ENCODE measurements at places on chromosomes 1 and 21.

DNA sequence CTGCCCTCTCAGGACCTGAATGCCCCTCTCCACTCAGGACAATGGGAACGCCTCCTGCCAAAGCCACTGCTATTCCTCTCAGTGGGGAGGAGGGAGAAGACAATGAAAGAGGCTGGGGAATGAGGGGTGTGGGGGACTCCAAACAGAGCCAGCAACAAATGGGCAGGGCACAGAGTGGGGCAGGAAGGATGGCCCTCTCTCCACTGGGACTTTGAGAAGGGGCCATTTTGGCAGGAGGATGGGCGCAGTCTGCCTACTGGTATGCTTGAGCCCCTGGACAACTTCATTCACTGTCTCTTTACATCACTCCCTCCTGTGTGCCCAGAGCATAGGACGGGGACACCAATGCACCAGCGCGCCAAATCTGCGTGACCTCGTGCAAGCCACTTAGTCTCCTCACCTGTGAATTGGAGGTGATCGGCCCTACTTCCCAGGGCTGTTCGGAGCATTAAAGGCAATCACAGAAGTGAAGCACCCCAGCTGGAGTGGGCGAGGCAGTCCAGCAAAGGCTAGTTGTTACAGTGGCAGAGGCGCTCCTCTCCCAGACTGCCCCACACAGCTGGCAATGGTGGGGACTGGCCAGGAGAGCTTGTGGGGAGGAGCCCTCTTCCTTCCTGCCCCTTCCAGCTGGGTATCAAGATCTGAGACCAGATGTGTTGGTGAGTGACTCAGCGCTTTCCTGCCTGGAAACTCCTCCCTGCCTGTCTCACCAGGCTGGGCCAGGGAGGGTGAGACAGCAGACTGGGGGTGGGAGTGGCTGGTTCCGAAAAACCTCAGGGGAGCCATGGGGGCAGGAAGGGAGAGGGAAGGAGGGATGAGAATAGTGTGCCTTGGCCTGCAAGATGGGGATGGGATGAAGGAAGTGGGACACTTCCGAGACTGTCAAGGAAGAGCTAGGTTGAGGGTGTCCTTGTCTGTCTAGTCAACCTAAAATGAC, 22.4 kb upstream of the SYNC start:
- DNase-seq = peak; percentile 92

GRCh38 chr1:47388891-47389238, 27.2 kb upstream of the FOXE3 start:
- peak; percentile 60 for DNase-seq

GRCh38 chr1:32736812-32737791, 34.5 kb upstream of the SYNC start:
- DNase-seq = no peak

- no peak for DNase-seq
Measured at GRCh38 chr1:8930116-8930515, 15.6 kb upstream of the CA6 start.

GRCh38 chr1:212260557-212261355, 24.5 kb upstream of the PPP2R5A start:
- DNase-seq = no peak

GRCh38 chr1:50333595-50333974, 89.7 kb downstream of the DMRTA2 start:
- peak; percentile 34 for DNase-seq

GRCh38 chr1:232384171-232384883, 245.6 kb downstream of the SIPA1L2 start:
- DNase-seq = no peak

- no peak for DNase-seq
Measured at GRCh38 chr1:35432231-35432630, 125.0 kb downstream of the KIAA0319L start.

GRCh38 chr1:101567582-101568189, 330.9 kb downstream of the S1PR1 start:
- DNase-seq = peak; percentile 1

GRCh38 chr1:19405761-19406487, 79.4 kb downstream of the CAPZB start:
- no peak for DNase-seq

DNA sequence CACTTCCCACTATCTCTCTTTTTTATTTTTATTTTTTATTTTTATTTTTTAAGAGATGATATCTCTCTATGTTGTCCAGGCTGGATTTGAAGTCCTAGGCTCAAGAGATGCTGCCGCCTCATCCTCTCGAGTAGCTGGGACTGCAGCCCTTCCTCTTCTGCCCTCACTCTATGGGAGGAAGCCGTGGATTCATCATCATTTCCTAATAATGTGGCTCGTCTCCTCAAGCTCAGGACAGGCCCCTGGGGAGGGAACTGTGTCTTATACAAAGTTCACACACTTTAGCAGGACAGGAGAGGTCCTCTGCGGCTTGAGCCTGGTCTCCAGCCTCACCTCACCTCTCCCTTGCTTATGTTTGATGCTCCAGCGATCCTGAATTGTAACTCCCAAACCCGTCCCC, 16.5 kb upstream of the IFFO2 start:
- no peak for DNase-seq

DNA sequence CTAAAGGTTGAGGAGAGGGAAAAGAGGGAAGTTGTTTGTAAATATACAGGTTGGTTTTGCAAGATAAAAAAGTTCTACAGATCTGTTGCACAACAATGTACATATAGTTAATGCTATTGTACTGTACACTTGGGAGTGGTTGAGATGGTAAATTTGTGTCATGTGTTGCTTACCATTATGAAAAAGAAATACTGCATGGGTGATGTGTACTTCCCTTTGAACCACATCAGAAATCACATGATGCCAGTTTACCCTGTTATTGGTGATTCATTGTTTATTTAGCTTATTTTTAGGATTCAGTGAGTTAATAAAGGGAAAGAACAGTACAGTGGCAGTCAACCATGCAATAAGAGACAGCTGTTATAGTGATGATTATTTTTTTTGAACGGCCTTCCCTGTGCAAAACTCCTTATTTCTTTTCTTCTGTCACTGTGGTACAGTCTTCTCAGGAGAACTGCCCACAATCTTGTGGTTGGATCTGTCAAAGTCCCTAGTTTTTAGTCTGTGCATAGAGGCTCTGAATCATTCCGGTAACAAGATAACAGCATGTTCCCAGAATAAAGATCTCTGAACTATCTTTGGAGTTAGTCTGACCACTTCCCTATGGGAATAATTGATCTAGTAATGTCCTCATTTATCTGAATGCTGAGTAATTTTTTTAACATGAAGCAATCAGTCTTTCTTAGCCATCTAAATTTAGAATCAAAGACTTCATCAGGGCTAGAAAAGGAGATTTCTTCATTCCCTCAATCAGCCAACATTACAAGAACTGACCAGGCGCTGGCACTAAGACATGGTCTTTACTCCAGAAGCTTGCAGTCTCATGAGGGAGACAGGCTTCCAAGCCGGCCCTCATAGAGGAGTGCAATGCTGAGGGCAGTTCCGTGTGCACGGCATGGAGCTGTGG, 84.2 kb downstream of the SH3GLB1 start:
- no peak for DNase-seq

DNA sequence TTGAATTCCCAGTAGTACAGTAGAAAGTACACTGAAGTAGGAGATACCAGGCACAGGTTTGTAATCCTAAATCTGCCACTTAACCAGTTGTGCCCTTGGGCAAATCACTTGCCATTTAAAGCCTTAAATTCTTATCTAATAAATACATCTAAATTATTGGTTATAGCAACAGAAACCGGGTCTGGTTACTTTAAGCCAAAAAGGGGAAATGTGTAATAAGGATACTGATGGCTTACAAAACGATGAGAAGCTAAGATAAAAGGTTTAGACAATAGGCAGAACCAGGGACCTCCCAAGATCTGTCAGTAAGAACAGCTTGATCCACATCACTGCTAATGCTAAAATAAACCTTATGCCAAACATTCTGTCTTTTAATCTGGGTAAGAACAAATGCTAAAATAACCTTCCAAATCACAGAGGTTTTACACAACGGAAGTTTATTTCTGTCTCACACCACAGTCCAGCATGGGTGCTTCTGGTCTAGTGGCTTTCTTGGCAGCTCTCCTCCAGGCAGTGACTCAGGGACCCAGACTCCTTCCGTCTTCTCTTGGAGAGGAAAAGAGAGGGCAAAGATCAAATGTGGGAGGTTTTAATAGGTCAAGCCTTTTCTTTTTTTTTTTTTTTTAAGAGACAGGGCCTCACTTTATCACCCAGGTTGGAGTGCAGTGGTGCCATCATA, 16.5 kb upstream of the ZMYM1 start:
- no peak for DNase-seq

- DNase-seq = no peak
Measured at GRCh38 chr1:186225096-186225495, 150.0 kb downstream of the TPR start.

DNA sequence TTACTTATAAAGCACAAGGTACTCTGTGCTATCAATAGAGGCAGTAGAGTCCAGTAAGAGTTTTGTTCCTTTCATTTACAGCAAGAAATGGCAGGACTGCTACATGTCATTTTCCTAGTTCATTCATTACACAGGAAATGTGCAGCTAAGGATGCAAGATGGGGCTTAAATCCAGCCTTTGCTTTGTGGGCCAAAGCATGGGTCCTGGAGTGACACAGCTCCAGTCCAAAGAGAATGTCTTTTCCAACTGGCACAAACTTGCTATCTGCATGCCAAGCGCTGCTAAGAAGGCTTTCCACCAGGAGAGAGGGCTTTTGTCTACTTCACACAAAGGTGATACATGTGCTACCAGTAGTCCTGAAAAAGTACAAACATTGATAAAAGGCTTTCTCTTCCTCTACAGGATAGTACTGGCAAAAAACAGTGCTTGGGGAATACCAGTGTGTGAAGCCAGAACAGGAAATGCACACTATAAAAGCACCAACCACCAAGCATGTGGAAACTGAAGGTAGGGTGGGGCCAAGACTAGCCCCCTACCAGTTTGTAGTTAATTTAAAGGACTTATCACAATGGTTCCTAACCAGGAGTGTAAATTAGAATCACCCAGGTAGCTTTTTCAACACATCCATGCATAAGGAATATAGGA, 68.7 kb downstream of the ARID4B start:
- DNase-seq = no peak

GRCh38 chr1:88298506-88298905, 385.6 kb upstream of the PKN2 start:
- no peak for DNase-seq

DNA sequence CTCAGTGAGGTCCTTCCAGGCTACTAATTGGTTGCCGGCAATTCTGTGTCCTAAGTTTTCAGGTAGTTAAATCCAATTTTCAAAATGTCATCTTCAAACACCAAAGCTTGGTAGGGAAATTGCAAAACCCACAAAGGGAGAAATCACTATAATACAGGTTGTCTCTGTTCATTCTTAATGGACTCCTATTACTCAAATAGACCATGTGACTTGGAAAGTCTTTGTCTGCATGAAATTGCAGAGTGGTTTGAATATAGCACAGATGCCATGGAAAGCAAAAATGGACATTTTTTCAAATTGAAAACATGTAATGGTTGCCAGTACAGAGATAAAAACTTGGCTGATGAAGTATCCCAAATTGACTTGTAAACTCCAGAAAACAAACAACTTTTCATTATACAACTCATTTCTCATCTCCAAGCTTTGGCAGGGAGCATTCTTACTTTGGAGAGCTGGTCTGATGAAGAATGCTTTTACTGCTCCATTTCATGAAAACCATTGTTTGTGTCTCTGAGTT, 169.5 kb upstream of the PKN2 start:
- DNase-seq = no peak

DNA sequence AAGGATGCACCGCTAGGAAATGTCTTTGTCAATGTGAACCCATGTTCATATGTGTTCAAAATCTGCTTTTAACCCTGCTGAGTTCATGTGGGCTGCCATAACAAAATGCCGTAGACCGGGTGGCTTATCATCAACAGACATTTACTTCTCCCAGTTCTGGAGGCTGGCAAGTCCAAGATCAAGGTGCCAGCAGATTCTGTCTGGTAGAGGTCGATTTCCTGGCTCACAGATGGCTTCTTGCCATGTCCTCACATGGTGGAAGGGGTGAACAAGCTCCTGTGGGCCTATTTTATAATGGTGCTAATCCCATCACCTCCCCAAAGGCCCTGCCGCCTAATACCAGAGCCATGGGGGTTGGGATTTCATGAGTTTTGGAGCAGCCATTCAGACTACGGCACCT, 4.6 kb upstream of the CDCP2 start:
- no peak for DNase-seq

- no peak for DNase-seq
Measured at GRCh38 chr1:54945393-54945936, 35.0 kb upstream of the TMEM61 start.

DNA sequence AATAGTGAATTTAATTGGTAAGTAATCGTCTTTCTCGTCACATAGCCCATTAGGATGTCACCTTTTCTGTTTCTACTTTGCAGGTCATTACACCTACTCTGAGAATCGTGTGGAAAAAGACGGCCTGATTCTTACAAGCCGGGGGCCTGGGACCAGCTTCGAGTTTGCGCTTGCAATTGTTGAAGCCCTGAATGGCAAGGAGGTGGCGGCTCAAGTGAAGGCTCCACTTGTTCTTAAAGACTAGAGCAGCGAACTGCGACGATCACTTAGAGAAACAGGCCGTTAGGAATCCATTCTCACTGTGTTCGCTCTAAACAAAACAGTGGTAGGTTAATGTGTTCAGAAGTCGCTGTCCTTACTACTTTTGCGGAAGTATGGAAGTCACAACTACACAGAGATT, 23.3 kb downstream of the PARK7 start:
- DNase-seq = no peak

DNA sequence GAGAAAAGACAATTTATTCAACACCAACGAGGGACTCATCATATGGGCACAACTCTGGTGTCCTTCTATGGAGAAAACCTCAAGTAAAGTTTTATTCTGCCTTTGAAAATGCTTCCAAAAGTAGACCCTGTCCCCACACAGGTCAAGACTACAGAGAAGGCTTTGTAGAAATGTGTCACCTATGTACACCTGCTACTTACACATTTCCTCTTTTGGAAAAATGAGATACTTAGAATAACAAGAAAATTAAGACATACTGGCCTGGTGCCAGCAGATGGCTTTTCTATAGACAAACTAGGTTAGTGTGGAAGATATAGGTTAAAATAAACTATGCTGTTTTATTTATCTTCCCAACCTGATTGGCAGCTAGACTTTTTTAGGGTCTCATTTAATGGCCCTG, 13.6 kb downstream of the POGK start:
- DNase-seq = no peak

GRCh38 chr21:26717146-26717739, 128.0 kb downstream of the ADAMTS1 start:
- DNase-seq = peak; percentile 2

DNA sequence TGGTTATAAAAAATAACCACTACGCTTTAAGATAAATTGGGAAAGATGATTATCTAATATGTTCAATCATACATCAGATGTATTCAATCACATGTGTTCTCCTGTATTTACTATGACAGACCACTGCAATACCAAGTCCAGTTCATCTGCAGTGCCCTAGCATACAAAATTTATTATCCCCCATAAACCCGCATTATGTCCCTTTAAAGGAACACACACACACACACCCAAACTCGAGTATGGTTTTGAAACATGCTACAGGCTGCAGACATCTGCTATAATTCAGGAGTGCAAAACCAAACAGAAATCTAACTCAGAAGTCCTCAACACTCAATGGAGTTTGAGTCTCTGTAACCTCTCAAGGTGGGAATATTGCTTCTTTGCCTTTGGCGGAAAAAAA, 14.9 kb downstream of the ODF2L start:
- no peak for DNase-seq

All from A549 (cell line).